ENCODE measurements at places on chromosomes 5 and 9.

- DNase-seq = no peak
Observed at GRCh38 chr5:176906126-176906525, 7.0 kb upstream of the HK3 start.

GRCh38 chr9:91164724-91165520, 196.8 kb downstream of the AUH start:
- DNase-seq = peak; percentile 60

GRCh38 chr5:55456216-55456895, 78.4 kb downstream of the PLPP1 start:
- DNase-seq = no peak

DNA sequence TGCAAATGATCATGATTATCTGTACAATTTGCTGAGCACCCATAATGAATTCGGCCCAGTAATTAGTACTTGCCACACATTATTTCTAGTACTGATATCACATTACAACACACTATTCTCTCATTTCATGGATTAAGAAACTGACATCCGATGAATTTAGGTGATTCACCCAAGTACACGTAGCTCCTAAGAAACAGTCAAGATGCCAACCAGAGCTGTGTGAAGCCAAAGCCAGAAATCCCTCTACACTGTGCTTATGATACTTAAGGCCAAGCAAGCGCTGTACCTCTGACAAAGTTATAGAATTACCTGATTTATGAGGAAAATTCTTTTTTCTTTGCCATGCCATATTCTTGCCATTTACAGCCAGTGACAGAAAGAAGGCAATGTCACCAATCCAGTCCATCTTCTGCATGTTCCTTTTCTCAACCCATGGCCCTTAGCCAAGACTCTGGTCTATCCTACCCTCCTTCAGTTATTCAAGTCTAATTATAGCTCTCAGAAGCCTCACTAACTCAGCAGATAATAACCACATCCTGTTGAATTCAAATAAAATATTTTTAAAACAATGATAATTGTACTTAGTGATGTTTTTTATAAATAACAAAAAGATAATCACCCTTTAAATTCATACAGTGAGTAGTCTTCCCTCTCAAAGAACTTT, 74.3 kb upstream of the PTGER4 start:
- DNase-seq = no peak

DNA sequence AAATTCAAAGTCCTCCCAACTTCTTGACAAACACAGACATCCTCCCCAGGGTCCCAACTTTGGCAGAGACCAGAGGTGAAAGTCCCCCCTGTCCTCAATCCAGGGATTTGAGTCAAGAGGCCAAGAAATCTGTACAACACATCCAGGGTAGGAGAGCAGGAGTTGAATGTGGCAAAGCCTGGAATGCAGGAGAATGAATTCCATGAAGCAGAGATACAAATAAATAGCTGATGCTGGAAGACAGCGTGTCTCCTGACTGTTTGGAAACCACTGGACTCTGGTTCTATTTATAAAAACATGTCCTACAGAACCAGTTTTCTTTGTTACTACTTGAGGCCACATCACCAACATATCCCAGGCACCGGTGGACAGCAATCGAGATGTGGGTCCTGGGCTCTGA, 43.7 kb upstream of the SLIT3 start:
- no peak for DNase-seq

GRCh38 chr9:2307480-2307879, 292.3 kb downstream of the SMARCA2 start:
- DNase-seq = no peak

- DNase-seq = no peak
Observed at GRCh38 chr5:121979691-121980090, 17.9 kb downstream of the SRFBP1 start.

DNA sequence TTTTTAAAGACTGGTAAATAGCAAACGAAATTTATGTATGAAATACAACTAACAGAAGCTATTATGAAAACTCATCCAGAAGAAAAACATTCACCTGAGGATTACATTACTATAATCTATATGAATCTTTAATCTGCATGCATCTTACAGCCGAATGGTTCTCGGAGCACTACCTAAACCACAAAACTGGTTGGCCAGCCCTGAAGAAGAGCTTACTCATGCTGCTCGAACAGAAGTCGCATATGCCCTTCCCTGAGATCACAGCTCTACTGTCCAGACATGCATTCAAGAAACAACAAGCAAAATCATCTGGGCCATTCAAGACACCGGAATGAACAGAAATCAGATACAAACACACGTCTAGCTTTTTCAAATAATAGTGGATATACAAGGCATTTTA, 931.0 kb upstream of the DMAC1 start:
- no peak for DNase-seq

DNA sequence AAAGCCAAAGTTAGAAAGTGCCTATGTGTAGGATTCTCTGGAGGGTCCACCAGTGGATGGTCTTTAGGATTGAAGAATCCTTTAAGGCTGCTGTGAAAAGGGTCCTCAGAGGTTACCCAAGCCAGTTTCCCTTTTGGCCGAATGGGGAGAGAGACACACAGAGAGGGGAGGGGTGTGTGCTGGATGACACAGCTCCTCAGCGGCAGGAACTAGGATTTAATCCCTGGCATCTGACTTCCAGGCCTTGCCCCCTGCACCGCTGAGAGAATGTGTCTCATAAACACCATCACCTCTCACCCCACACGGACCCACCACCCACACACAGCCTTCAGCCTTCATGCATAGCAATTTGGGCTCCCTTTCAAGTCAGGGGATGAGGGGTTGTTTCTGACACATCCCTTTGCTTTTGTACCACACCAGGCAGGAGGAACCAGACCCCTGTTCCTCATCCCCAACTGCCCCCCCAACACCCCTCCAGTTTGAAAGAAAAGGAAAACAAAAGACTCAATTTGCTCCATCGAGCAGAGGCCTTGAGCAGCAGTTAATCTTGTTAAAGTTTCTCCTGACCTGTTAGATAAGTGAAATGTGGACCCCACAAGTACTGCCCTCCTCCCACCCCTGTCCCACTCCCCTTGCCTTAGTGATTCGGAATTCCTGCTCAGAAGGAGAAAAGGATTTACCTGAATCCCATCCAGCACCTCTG, 4.0 kb downstream of the PAPPA start:
- no peak for DNase-seq

DNA sequence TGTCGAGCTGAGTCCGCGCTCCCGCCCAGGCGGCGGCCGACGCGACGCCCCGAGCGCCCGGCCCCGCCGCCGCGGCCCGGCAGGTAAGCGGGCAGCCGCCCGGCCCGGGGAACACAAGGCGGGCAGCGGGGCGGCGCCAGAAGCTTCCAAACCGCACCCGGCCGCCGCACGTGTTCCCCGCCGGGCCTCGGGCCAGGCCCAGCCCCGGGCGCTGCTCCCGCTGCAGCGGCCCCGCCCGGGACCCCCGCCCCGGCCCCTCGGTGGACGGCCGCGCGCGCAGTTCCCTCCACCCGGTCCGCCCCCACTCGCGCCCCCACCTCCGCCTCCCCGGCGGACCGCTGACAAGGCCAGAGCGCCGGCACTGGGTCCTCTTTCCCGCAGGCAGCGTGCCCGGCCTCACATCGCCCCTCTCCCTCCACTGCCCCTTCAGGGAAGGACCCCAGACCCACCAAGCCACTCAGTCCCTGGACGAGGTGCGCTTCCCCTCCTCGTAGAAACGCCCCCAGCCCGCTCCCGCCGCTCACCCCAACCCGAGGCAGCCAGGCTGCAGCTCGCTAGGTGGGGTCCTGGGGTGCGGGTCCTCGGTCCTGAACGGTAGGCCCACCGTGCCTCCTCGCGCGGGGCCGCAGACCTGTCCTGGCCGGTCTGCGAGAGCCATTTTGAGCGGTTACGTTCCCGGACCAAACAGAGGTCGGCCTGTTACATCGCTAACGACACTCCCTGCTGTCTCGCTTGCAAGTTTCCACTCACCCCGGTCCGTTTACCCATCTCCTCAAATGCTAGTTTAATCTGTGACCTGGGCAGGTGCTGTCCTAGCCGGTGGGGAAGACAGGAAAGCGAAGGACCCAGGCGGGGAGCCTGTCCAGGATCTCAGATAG, 475 bp downstream of the WDR5 start:
- DNase-seq = no peak
